ENCODE measurements at places on chromosomes 1 and 21.

- DNase-seq = no peak
Observed at GRCh38 chr1:227320476-227320875, 2.2 kb upstream of the CDC42BPA start.

GRCh38 chr21:30625449-30626165 lies 5.2 kb downstream of the KRTAP20-4 start:
- no peak for DNase-seq

DNA sequence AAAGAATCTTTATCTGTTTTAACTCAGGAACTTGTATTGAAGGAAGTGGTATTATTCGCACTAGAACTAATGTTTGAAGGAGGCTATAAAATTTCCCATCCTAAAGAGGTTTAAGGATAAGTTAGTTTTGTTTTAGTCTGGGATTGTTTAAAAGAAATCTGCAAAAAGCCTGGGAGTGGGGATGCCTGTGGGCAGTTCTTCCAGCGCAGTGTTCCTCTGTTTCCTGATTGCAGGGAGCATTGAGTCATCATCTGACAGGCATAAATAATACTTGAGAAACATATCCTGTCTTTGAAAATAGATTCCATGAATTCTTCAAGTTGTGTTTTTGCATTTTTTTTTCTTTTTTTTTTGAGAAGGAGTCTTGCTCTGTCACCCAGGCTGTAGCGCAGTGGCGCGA lies 350.8 kb upstream of the PTBP2 start:
- peak; percentile 92 for DNase-seq

GRCh38 chr1:54575161-54575560 lies 27.1 kb downstream of the ACOT11 start:
- DNase-seq = no peak

DNA sequence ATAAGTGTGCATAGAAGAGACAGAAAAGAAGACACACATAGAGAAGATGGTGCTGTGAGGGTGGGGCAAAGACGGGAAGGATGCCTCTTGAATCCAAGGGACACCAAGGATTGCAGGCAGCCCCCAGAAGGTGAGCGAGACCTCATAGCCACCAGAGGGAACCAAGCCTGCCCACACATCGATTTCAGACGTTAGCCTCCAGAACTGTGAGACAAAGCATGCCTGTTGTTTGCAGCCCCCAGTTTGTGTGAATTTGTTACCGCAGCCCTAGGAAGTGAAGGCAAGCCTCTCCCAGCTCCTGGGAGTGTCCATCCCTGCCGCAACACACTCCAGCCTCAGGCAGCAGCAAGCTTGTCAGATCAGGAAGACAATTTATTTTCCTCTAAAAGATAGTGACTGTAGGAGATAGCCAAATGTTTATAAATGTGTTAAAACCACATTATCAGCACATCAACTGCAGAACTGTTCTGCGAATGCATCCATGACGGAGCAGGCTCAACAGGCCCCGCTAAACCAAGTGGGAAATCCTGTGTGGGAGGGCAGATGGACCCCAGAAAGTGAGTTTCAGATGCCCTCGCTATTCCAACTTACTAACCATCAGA lies 543.3 kb downstream of the MATN1 start:
- no peak for DNase-seq

Data from fibroblast of villous mesenchyme (primary cell).